ENCODE measurements at places on chromosomes 11 and 22. TPM values are rescaled to one million over a fixed set of nuclear protein-coding genes. Genes with fewer than 3 reads are reported as not detected.

SMIM35 gene
- not detected for total RNA-seq

ABCC8 gene
- not detected for total RNA-seq

TNNT3 gene
- 0.25 TPM for total RNA-seq

MLC1 gene
- 2.2 TPM for total RNA-seq

GALNT18 gene
- 2.5 TPM for total RNA-seq

MS4A5 gene
- not detected for total RNA-seq

SLC37A2 gene
- total RNA-seq, result 0.06 TPM

NNMT gene
- 311 TPM for total RNA-seq

RASD2 gene
- total RNA-seq, result 0.12 TPM

NXPE4 gene
- total RNA-seq, result not detected

GGTLC3 gene
- total RNA-seq, result not detected

OR5B21 gene
- not detected for total RNA-seq

MYO18B gene
- total RNA-seq, result 11.1 TPM

KRTAP5-7 gene
- not detected for total RNA-seq
